ENCODE measurements at places on chromosomes 2 and 18.
A peak's percentile ranks its signal among the peaks of the same experiment; 100 is the strongest.

DNA sequence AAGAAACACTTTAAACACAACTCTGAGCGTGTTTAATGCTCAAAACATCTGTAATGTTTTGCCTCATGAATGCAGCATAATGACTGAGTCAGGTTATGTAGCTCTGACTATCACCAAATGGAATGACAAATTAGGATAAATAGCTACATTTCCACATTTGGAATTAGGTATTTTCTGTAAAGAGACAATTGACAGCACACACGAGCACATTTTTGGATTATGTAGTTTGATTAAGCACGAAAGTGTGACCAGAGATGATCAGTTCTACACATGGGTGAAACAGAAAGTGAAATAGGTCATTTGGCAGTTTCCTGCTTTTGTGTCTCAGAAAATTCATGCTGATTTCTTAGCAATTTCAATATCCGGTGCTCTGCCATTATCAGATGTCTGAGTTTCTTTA lies 29.0 kb downstream of the LPIN1 start:
- DNase-seq, result no peak

DNA sequence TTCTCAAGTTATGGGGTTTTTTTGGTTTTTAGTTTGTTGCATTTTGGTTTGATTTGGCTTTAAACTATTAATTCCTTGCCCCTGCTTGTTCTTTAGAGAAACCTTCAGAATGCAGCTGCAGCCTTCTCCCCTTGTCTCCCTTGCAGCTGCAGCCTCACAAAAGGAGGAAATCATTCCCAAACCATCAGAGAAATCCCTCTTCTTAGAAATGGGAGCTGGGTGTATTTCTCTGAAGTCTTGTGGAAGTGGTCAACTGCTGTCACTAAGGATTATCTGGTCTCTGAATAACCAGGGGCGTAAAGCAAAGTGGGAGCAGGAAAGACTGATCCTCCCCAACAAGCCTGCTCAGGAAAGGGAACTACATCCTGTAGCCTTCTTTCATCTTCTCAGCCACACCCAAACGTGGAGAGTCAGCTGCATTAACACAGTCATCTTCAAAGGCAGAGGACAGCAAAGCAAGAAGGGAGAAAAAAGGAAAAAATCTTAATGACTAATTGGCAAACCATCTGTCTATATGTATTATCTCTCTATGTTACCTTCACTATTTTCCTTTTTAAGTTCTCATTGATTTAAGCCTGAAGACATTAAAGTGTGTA lies 1834.1 kb upstream of the PIK3C3 start:
- DNase-seq, result no peak

GRCh38 chr2:175017618-175018414 lies 12.6 kb upstream of the CHN1 start:
- DNase-seq, result no peak

DNA sequence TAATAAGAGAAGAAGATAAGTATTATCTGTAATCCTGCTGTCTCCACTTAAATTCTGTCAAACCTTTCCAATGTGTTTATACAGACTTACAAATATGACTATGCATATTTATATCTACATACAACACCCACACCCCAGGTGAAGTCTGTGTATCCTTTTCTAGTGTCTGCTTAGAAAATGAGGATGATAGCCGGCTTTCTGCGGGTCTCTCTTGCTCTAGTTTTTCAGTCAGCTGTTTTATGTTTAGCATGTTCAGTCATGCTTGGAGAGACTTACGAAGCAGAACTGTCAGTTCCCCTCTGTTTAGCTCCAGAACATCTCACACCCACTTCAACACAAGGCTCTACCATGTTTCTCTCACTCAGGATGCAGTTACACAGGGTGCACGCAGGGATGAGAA lies 137.3 kb upstream of the NFATC1 start:
- DNase-seq, result no peak

GRCh38 chr2:191927991-191928390 lies 81.1 kb upstream of the CAVIN2 start:
- no peak for DNase-seq

- peak; percentile 2 for DNase-seq
Measured at GRCh38 chr2:7962161-7962560, 719.7 kb upstream of the ID2 start.

DNA sequence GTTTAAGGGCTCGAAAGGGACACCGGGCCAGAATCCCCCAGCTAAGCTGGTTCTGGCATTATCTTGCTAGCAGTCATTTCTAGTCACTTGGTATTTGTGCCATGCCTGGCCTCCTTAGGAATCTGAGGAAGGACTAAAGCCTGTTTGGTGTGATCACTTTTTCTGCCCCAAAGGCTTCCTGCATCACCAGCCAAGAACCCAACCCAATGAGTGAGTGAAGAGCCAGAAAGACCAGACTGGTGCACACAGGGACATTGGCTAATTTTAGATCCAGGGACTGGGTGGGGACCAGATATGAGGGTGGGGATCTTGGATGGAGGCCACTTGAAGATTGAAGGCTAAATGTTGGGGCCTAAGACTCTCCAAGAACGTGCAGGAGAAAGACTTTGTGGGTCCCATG lies 411.9 kb upstream of the TNP1 start:
- DNase-seq, result no peak

GRCh38 chr2:39468579-39469451 lies 31.7 kb upstream of the MAP4K3 start:
- DNase-seq, result no peak

DNA sequence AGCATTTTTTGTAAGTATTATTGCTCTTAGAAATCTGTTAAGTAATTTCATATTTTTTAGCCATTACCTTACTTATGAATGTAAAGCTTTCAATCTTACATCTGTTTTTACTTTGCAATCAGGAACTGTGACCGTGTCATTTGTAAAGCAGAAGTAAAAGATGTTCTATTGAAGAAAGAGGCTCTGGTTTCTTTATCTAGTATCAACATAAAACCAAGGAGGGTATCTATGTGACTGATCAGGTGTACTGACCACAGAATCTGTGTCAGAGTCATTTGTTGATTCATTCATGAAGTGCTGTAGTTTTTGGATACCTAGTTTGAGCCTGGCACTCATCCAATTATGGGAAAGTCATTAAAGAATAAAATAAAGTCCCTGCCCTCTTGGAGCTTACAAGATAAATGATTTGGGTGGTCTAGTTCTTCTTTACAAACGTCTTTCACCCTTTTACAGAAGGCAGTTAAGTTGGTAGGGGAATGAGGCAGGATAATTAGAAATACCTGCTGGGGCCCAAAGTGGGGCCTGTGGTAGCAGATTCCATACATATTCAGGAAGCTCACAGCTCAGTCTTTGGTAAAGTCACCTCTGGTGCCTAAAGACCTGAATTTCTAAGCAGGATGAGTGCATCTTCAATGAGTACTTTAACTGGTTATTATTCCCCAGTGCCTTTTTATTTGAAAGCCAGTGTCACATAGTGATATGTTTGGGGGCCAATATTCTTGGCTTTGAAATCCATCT lies 260.6 kb upstream of the NT5C1B start:
- no peak for DNase-seq

- DNase-seq, result no peak
Measured at GRCh38 chr2:101781326-101781725, 83.8 kb downstream of the MAP4K4 start.

Data from iPS DF 6.9 (cell line).